Eye (tissue), 1 donor: ENCODE measurements at places on chromosomes 7 and 10.

DNA sequence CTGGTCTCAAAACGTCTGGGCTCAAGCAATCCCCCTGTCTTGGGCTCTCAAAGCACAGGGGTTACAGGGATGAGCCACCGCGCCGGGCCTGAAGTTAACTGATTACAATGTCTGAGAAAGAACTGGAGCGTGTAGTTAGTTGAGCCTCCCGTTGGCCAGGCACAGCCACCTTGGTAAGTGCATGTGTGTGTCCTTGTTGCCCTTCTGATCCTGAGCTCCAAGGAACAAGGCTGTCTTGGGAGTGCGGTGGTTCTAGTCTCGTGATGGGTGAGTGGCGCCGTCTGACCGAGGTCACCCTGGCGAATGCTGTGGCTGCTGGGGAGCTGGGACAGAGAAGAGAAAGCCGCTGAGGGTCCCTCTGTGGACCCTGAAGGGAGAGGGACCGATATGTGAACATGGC, 50.5 kb downstream of the PITRM1 start:
- DNase-seq = no peak

GRCh38 chr7:24835643-24836042, 78.4 kb upstream of the GSDME start:
- DNase-seq = no peak

GRCh38 chr7:154767142-154767541, 235.8 kb downstream of the PAXIP1 start:
- no peak for DNase-seq

DNA sequence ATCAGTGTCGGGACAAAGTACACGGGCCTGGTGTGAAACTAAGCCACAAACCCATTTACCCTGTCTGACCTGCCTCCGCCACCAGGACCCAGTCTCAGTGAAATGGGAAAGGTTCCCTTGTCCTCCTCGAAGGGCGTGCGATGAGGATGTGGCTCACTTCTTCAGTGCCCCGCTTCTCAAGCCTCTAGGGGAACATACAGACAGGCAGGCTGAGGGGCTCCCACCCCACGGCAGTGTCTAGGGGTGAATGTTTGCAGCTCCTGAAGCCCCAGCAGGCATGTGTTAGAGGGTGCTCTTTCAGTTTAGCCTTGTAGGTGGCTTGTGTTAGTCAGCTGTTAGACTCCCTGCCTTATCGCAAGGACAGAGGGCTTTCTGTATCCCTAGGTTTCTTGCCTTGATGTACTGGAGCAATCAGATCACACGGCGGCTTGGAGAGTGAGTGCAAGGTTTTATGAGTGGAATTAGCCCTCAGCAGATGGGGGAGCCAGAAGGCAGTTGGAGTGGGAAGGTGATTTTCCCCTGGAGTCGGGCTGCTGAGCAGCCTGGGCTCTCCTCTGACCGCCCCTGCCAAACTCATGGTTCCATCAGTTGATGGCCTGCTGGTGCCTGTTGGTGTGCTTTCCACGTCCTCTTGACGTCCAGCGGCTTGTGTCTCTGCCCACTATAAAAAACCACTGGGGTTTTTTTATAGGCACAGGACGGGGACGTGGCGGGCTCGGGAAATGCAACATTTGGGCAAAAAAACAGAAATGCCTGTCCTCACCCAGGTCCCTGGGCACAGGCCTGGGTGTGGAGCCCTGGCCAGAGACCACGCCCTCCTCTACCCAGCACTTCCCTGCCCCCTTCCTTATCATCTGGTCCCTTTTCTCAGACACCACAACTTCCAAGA, 759 bp downstream of the NUDT1 start:
- DNase-seq = no peak

DNA sequence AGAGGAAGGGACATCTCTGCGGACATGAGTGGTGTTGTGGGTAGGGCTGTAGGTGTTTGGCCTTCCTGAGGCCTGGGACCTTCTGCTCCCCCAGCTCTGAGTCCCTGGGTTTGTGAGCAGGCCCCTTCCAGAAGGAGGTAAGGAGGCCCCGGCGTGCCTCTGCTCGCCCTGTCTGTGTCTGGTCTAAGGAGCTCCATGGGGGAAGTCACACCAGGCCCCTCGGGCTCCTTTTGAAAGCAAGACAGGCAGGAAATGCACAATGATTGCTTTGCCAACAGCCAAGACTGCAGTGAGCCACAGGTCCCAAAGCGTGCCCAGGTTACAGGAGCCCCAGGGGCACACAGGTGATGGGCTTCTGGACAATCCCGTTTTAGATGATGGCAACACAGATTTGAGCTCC, 89.5 kb downstream of the FAM53B start:
- DNase-seq = no peak

DNA sequence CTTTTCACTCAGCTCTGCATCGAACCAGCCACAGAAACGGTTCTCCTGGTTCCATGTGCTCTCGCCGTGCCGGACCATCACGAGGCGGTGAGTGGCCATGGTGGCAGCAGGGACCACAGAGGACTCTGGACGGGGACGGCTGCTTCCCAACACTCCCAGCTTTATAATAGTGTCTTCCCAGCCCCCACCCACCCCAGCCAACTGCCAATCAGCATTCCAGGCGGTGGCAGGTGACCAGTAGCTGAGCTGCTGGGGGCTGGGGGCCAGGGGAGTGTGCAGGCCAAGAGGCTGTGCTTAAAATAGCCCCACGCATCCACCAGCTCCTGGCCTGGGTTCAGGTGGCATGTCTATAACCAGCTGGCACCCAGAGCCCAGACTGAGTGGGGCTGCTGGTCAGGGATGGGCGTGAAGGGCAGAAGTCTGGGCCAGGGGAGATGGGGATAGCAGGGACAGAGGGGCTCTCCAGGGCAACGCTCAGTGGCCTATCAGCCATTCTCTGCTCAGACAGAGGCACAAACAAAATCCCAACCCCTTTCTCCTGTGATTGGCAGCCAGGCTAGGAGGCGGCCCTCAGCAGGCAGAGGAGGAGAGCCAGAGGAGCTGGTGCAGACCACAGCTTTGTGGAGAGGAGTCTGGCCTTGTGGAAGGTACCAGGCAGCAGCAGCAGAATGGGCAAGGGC, at the start of gene PGAM2:
Gene PGAM2, minus strand, starts transcription at position 137 of the 680 bp plus-strand sequence. Its CDS starts 38 bp downstream, at position 99.
- DNase-seq = peak; percentile 78

GRCh38 chr10:17512341-17513001, 58.1 kb upstream of the ST8SIA6 start:
- DNase-seq = peak; percentile 39

DNA sequence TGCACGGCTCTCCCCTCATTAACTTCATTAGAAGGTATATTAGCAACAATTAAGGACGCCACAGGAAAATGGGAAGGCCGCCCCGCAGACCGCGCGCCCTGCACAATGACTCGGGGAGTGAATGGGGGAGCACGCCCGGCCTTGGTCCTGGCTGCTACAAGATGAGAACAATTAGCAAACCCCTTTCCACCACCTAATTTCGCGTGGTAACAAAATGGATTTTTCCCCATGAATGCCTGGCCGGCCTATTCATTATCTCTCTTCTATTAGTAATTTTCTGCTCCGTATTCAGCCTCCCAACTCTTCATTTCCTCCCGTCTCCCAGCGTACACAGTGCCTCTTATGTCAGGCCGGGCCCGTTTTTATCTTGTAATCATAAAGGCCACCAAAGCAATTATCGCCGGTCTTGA, 346.9 kb downstream of the DNAJB6 start:
- no peak for DNase-seq
